ENCODE measurements at places on chromosomes 13 and 19. TPM values are rescaled to one million over a fixed set of nuclear protein-coding genes. Genes with fewer than 3 reads are reported as not detected.

DNA sequence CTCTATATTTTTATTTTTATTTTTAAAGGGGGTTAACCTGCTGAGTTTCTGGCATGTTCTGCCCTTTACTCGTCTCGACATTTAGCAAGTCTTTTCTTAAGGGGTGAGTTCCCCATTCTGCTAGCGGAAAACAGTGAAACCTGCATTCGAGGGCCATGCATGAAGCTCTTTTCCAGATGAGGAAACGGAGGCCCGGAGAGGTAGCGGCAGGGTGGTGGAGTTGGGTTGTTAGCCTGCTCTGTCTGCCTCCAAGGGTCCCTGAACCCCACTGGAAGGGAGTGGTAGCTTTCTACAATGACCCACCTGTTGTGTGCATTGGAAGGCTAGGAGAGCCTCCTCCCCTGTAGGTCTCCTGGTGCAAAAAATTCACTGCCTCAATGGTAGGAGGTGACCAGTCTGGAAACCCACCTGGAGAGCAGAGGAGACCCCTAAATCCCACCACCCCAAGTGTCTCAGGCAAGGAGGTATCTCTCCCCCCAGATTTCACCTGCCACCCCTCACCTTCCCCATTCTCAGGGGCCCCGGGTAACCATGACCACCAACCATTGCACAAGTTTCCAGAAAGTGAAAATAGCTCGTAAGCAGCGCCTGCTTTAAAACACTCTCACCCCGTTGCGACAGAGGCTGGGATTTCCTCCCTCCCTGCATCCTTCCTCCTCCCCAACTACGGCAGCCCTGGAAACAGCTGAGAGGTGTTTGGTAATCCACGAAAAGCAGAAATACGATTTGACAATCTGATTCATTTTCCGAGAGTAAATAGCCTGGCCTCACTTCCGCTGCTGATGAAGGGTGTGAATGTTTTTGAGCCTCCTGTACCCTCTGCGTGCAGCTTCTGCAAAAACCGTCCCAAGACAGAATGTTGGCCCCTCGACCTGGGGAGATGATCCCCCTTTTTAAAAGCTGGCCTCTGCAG lies 3.5 kb downstream of the KLF2 start:
- DNase-seq = peak; percentile 96

DNA sequence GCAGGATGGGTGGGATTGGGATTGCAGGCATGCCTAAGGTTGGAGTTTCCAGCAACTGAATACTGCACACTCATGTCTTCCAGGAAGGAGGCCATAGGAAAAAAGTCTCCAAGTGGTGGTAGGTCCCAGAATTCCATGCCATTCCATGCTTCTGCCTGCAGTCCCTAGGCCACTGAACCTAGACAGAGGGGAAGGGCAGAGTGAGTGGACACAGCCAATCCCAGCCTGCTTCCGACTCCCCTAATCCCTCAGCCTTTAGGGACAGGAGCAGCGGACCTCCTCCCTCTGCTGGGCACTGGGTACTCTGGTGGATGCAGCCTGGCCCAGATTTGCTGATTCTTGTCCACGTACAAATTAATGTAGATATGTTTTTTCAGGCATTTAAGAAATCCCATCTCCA lies 17.0 kb downstream of the VSTM2B start:
- peak; percentile 22 for DNase-seq

DNA sequence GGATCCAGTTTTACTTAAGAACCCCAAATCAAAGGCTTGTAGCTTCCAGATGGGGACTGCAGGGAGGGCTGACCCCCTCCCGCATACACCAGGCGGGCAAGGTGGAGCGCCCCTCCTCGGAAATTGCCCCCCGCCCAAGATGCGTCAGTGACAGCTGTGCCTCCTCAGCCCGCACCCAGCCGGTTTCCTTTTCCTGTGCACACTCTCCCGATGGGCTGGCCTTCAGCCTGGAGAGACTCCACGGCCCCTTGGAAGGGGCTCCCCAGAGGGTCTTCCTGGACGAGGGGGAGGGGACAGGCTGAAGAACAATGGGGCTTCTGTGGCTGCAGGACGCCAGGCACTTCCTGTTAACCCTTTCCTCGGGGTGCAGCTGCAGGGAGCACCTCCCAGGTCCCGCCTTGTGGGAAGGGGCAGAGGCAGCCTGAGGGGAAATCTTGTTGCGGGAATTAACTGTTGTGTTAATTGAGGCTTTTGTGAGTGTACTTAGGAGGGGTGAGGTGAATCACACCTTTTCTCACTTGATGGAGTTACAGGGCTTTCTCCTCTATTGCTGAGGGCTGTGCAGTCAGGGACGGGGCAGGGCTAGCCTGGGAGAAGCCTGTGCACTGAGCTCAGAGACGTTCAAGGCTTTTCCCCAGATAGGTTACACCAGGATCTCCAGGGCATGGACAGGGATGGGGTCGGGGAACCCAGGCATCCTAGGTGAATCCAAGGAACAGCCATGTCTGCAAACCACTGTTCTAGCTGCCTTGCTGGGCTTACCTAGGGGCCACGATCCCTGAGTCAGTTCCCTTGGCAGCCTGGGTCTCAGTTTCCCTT lies 14.3 kb downstream of the IER2 start:
- DNase-seq = peak; percentile 77

DNA sequence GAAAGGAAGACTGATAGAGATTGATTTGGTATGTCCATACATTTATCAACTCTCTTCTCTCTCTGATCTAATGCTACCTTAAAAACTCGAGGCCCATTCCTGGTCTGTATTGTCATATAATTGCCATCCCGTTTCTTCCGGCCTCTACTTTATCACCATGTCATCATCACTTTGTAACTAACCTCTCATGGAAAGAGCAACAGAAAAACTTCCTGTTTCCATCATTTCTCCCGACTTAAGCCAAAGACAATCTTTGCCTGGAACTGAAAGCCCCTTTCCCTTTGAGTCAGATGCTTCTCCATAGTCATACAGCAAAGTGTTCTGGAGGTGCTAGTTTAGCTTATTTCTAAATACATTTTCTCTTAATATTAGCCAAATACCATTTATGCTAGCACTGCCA lies 2.8 kb upstream of the STOML3 start:
- DNase-seq = no peak

DNA sequence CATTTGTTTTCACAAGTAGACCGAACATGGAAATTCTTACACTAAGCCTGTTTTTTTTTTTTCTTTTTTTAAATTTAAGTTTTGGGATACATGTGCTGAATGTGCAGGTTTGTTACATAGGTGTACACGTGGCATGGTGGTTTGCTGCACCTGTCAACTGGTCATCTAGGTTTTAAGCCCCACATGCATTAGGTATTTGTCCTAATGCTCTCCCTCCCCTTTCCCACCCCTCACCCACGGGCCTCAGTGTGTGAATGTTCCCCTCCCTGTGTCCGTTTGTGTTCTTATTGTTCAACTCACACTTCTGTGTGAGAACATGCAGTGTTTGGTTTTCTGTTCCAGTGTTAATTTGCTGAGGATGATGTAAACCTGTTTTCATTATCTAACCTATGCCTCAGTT lies 2.6 kb downstream of the NLRP4 start:
- no peak for DNase-seq

- no peak for DNase-seq
Measured at GRCh38 chr19:10870501-10870954, 825 bp upstream of the CARM1 start.

GRCh38 chr19:50290775-50291174 lies 38.4 kb downstream of the KCNC3 start:
- no peak for DNase-seq

DNA sequence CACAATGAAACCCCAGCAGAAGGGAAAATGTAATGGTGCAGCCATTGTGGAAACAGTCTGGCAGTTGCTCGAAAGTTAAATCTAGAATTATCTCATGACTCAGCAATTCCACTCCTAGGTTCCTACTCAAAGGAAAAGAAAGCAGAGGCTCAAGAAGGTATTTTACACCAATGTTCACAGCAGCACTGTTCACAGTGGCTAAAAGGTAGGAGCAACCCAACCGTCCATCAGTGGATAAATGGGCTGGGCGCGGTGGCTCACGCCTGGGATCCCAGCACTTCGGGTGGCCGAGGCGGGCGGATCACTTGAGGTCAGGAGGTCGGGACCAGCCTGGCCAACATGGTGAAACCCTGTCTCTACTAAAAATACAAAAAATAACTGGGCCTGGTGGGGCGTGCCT lies 25.9 kb downstream of the ZFR2 start:
- DNase-seq = no peak

The METTL21C gene
- not detected for polyA plus RNA-seq

The C19orf53 gene
- 133 TPM for polyA plus RNA-seq

Data from sigmoid colon (tissue), 7 donors.